ENCODE measurements at places on chromosomes 2 and 18. TPM values are rescaled to one million over a fixed set of nuclear protein-coding genes. Genes with fewer than 3 reads are reported as not detected.
A peak's percentile ranks its signal among the peaks of the same experiment; 100 is the strongest.

The TUBA4B gene
- total RNA-seq, result 0.83 TPM

DNA sequence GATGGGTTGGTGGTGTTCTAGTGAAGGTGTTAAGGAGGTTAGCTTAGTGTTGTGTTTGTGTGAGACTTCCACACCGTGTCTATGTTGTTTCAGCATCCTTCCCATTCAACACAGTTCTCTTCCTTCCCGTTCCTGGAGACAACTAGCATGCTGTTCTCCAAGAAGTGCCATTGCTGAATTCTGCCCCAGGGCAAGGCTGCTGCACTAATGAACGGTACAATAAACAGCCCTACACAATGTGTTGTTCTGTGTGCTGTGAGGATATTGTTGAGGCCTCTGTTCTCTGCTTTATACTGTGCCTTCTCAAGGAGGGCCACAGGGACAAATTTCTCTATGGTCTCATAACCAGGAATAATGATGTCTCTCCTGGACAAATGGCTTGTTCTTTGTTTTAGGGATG is 39.8 kb upstream of the ZEB2 start:
- no peak for DNase-seq

GRCh38 chr2:194587739-194588270 is 1069.2 kb upstream of the SLC39A10 start:
- DNase-seq, result no peak

GRCh38 chr2:111898703-111899514 is 502 bp downstream of the MERTK start:
- no peak for DNase-seq

DNA sequence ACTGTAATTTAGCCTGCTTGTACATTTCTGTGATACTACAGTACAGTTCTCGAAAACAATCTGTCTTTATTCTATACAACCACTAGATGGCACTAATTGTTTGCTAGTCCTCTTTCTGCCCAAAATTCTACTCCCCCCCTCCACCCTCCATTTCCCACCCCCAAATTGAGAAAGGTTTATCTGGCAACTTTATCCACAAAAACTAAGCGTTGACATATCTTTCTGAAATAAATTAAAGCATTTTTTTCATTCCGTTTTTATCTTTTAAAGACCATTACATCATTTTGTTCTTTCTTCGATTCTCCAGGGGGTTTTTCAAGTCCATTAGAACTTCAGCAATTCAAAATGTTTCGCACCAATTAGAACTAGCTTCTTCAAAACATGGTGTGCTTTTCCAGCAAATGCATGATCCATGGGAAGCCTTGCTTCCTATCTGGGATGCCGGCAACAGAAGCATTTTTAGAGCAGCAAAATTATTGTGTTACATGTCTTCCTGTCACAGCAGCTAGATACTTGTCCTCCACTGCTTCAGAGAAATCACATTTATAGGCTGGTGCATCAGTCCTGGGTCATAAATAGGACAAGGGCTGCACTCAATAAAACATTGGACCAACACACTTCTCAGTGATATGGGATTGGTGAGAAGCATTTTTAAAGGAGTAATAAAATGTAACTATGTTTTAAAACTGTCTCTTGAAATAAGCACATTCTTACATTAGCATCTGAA is 241.3 kb downstream of the PAX3 start:
- no peak for DNase-seq

GRCh38 chr2:70977605-70978205 is 725 bp upstream of the ANKRD53 start:
- DNase-seq, result peak; percentile 69

Measured in uterus (tissue), 4 donors.